ENCODE measurements at places on chromosomes 11 and 22. TPM values are rescaled to one million over a fixed set of nuclear protein-coding genes. Genes with fewer than 3 reads are reported as not detected.

The TSSK2 gene
- 66.0 TPM for total RNA-seq

- H3K27ac ChIP-seq: no peak overlapping the region
- H3K27me3 ChIP-seq: no peaks in the 10 kb centered on the region
- H3K36me3 ChIP-seq: no peaks in the 10 kb centered on the region
- no peak overlapping the region for H3K4me3 ChIP-seq
- H3K4me1 ChIP-seq: peaks cover 5% of the 10 kb centered on the region
- DNase-seq: peak; percentile 73
These were observed 12.8 kb downstream of the MAPK8IP2 start for GRCh38 chr22:50613291-50613981.

DNA sequence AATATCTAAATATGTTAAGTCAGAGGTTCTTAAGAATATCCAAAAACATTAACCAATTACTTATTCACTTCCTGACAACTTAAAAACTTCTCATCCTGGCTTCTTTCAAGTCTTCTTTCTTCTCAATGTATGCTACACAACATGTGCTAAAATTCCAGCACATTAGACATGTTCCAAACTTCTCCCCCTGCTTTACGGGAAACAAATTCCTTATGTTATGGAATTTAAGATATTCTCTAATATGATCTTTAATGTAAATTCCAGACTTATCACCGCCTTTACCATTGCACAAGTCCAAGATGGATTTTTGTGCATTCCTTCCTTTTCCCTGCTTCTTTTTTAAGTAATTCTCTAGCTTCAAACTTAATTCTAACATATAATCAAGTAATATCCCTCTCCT is 964.5 kb upstream of the CHORDC1 start:
- no peaks in the 10 kb centered on the region for H3K36me3 ChIP-seq
- DNase-seq: no peak
- H3K4me3 ChIP-seq: no peak overlapping the region
- H3K4me1 ChIP-seq: no peaks in the 10 kb centered on the region
- no peaks in the 10 kb centered on the region for H3K27me3 ChIP-seq
- no peak overlapping the region for H3K27ac ChIP-seq

DNA sequence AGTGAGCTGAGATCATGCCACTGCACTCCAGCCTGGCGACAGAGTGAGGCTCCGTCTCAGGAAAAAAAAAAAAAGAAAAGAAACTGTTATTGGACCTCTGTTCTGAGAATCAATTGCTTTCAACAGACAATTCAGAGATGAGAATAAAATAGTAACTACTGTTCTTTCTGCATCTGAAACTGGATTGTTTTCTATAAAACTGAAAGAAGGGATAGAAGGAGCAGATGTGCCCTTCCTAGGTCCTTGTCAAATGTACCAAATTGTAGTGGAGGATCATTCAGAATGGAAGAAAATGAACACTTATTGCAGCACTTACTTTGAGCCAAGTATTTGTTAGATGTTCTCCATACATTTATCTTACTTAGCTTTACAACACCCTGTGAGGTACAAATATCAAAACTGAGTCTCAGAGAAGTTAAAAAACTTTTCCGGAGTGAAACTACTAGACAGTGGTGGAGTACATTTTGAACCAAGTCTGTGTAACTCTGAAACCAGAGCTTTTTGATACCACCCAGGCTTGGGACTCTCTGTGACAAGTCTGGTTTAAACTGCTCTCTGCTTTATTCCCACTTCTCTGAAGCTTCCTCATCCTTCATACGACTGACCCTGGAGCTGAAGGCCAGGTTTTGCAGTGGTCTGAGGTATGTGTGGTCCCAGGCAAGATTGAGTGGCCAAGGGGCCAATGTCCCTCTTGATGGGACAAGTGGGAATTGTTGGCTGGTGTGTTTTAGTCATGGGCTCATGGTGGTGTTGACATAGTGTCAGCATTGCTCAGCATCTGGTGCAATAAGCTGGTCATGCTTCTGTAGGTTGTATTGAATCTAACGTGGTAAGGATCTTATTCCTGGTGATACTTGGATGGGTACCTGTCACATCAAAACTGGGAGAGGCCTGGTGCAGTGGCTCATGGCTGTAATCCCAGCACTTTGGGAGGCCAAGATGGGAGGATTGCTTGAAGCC is 48.2 kb upstream of the CCDC134 start:
- no peaks in the 10 kb centered on the region for H3K27me3 ChIP-seq
- H3K27ac ChIP-seq: no peak overlapping the region
- no peaks in the 10 kb centered on the region for H3K4me1 ChIP-seq
- H3K4me3 ChIP-seq: no peak overlapping the region
- no peaks in the 10 kb centered on the region for H3K36me3 ChIP-seq
- DNase-seq: no peak

DNA sequence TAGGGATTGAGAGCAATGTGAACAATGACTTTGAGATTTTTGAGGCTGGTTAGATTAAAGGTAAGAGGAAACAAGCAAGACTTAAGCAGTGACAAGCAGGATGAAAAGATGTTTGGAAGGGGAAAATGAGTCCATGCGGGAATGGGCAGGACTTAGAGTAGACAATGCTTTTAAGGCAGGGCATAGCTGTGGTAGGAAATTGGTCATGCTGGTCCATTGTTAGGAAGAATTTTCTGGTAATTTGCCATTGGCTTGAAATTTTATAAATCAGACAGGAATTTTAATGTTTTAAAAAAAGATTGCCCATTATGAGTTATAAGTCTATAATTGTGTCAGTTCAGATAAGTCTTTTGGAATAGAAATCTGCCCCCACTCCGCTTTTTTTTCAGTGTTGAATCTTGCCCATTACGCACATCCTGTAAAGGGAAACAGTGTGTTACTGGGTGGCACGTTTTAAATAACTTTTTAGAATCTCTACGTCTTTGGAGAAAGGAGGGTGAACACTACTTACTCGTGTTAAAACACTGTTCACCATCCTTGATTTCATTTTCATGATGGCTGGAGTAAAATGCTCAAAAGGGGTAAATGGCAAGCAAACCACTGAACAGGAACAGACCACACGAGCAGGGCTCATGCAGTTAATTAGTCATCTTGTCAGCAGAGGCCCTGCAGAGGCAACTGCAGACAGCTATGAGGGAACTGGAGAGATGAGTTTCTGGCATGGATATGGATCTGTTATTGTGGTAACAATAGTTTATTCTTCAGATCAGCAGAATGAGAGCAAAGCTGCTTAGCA is 25.0 kb downstream of the SWAP70 start:
- H3K4me3 ChIP-seq: no peak overlapping the region
- H3K27me3 ChIP-seq: no peaks in the 10 kb centered on the region
- H3K27ac ChIP-seq: peak overlapping the region; percentile 65
- H3K4me1 ChIP-seq: peaks cover 14% of the 10 kb centered on the region
- DNase-seq: no peak

DNA sequence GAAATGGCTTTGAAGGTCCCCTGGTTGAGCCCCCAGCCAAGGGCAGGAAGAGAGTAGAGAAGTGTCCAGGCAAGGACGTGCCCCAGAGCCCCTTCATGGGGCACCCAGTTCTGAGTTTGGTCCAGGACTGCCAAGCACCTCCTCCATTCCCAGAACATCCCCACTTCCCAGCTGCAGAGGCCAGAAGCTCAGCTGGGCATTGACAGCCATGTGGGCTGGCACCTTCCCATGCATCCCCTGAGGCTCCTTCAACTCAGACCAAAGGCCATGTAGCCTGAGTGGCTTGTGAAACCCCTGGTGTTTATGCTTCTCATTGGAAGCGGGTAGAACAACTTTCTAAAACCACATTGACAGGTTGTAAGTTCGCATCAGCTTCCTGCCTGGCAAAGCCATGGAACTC is 789.6 kb downstream of the TBC1D22A start:
- no peaks in the 10 kb centered on the region for H3K27me3 ChIP-seq
- DNase-seq: no peak
- no peak overlapping the region for H3K4me3 ChIP-seq
- no peak overlapping the region for H3K27ac ChIP-seq
- H3K4me1 ChIP-seq: no peaks in the 10 kb centered on the region

The ZNRF3 gene
- 44.5 TPM for total RNA-seq

The SCGB1A1 gene
- total RNA-seq: not detected

DNA sequence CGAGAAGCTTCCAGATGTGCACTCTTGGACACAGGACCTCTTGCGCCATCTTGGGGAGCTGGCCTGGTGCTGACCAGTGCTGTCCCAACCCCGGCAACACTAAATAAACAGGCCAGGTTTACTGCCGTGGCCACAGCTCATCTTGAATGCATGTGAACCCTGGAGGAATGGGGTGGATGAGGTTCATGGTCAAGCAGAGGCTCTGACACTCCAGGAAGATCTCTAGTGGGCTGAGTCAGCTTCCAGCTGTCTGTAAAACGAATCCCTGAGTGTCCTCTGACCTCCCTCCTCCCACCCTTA is 51.8 kb downstream of the ALX4 start:
- H3K27me3 ChIP-seq: no peaks in the 10 kb centered on the region
- no peaks in the 10 kb centered on the region for H3K4me1 ChIP-seq
- no peaks in the 10 kb centered on the region for H3K36me3 ChIP-seq
- no peak overlapping the region for H3K4me3 ChIP-seq
- no peak overlapping the region for H3K27ac ChIP-seq

GRCh38 chr11:5038341-5038740 is 8.0 kb upstream of the OR52J3 start:
- H3K36me3 ChIP-seq: no peaks in the 10 kb centered on the region
- H3K27ac ChIP-seq: no peak overlapping the region
- no peaks in the 10 kb centered on the region for H3K4me1 ChIP-seq

The CD3D gene
- 1.8 TPM for total RNA-seq

DNA sequence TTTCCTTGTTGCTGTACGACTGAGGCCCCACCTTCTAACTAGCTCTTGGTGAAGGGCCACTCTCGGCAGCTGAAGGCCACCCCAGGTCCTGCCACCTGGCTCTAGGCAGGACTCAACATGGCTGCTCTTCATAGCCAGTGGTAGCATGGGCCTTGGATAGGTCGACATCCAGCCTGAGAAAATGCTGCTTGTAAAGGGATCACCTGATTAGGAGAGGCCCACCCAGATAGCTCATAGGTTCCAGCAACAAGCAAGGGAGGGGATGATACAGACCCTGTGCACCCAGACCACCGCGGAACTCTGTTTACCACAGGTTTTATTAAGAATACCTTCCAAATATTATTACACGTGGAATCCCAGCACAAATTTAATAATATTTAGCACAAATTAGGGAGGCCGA is 341.4 kb downstream of the BRD1 start:
- DNase-seq: no peak
- no peak overlapping the region for H3K4me3 ChIP-seq
- no peaks in the 10 kb centered on the region for H3K27me3 ChIP-seq
- peaks cover 4% of the 10 kb centered on the region for H3K4me1 ChIP-seq
- no peak overlapping the region for H3K27ac ChIP-seq
- no peaks in the 10 kb centered on the region for H3K36me3 ChIP-seq

DNA sequence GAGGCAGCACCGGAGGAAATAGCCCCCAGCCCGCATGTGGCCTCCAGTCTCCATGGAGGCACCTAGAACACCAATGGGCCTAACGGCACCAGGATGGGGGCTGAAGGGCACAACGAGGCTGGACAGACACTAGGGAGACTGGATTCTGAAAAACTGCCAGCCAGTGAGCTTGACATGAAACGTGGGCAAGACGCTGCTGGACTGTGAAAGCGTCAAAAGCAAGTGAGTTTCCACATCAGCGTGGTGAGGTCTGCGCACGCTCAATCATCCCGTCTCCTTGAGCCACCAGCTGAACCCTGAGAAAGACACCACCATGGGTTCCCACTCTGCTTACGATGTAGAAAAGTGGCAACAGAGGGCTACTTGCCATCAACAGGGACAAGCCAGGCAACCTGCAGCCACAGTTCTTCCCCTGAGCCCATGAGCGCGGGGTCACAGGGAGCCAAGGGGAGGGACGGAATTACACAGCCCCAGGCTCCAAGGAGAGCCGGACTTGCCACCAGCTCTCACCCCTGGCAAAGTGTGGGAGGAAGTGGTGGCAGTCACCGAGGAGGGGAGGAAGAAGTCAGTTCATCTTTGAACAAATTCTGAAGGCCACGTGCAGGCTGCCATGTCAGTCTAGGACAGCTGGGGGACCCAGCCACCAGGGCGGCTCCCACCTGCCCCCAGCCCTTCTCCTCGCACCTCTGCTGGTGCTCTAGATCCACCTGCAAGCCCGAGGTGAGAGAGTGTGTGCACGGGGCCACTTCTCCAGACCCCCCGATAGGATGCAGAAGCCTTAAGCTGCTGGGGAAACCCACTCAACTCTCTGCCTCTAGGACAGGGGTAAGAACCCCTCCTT is 131.1 kb downstream of the MPPED1 start:
- H3K4me1 ChIP-seq: no peaks in the 10 kb centered on the region
- no peak overlapping the region for H3K27ac ChIP-seq
- no peaks in the 10 kb centered on the region for H3K27me3 ChIP-seq
- no peaks in the 10 kb centered on the region for H3K36me3 ChIP-seq

GRCh38 chr11:107252429-107253161 is 205.0 kb downstream of the CWF19L2 start:
- H3K27ac ChIP-seq: no peak overlapping the region
- no peaks in the 10 kb centered on the region for H3K27me3 ChIP-seq
- H3K4me1 ChIP-seq: no peaks in the 10 kb centered on the region
- no peak overlapping the region for H3K4me3 ChIP-seq
- H3K36me3 ChIP-seq: no peaks in the 10 kb centered on the region

DNA sequence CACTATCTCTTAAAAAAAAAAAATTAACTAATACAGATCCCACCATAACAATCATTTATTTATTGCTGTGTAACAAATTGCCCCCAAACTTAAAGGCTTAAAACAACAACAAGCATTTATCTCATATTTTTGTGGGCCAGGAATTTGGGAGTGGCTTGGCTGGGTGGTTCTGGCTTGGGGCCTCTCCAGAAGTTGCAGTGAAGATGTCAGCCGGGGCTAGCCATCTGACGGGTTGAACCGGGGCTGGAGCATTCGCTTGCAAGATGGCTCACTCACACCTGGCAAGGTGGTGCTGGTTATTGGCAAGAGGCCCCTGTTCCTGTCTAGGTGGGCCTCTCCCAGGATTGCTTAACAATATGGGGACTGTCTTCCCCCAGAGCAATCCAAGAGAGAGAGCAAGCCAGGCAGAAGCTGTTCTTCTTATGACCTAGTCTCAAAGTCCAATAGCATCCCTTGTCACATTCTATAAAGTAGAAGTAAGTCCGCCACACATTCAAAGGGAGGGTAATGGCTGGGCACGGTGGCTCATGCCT is 29.5 kb downstream of the ACO2 start:
- H3K27ac ChIP-seq: no peak overlapping the region
- peaks cover 7% of the 10 kb centered on the region for H3K4me1 ChIP-seq
- no peaks in the 10 kb centered on the region for H3K27me3 ChIP-seq
- no peak for DNase-seq

DNA sequence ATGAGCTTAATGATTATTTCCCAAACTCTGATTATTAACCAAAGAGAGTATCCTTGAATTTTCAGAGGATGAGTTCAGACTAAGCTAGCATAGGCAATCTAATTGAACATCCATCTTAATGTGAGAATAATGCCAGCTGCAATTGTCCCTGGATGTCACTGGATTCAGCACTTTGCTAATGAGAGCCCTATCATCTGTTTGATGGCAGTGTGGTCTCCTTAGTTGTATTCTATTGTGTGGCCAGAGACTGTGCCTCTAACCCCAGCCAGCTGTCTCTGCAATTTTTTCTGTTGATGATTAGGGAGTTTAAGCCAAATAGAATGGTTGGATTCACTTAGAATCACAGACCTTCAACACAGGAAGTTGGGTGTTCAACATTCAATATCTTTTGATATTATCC is 1249.5 kb downstream of the FAM181B start:
- H3K4me1 ChIP-seq: no peaks in the 10 kb centered on the region
- no peaks in the 10 kb centered on the region for H3K27me3 ChIP-seq
- no peak for DNase-seq
- H3K36me3 ChIP-seq: no peaks in the 10 kb centered on the region

GRCh38 chr11:122101625-122102291 is 14.3 kb downstream of the BLID start:
- no peaks in the 10 kb centered on the region for H3K27me3 ChIP-seq
- peaks cover 6% of the 10 kb centered on the region for H3K4me1 ChIP-seq
- peak; percentile 87 for DNase-seq
- H3K36me3 ChIP-seq: no peaks in the 10 kb centered on the region
- H3K4me3 ChIP-seq: peak overlapping the region; percentile 70

The MS4A6E gene
- 75.4 TPM for total RNA-seq
